ENCODE measurements at places on chromosomes 12 and 14. TPM values are rescaled to one million over a fixed set of nuclear protein-coding genes. Genes with fewer than 3 reads are reported as not detected.

GRCh38 chr12:25135531-25136154 is 59.3 kb downstream of the DNAI7 start:
- H3K27me3 ChIP-seq = no peaks in the 10 kb centered on the region
- H3K36me3 ChIP-seq = no peaks in the 10 kb centered on the region
- H3K4me3 ChIP-seq = no peak overlapping the region
- no peak for DNase-seq

SERPINA1 gene
- 1,712 TPM for polyA plus RNA-seq

DNA sequence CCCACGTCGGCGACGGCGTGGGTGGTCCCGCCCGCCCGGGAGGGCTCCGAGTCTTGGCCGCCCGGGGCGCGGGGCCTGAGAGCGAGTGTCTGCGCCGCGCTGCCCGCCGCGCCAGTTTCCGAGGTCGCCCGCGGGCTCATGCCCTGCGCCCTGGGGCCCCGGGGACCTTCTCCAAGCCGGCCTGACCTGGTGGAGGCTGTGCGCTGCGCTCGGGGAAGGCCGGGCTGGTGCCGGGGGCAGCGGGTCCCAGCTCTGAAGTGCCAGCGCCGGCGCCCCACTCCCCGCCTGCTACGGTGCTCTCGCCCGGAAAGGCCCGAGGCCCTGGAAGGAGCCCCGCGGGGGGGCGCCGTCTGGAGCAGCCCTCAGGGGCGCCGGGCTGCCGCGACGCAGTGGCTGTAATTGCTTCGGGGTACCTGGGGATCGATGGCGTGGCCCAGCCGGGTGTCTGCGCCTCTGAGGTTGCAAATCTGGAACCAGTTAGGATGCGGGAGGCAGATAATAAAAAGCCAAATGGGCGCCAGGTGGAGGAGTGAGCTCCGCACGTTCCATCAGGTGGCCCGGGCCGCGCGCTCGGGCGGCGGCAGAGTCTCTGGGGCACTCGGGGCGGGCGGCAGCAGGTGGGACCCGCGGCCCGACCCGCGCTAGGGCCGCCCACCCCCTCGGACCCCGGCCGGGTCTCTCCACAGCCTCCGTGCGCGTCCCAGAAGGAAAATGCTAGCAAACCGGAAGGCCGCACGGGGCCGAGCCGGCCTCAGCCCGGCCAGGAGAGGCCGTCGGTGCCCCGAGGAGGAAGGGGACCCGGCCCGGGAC is 102.3 kb upstream of the DIO3 start:
- H3K36me3 ChIP-seq = no peaks in the 10 kb centered on the region
- peak; percentile 57 for DNase-seq
- H3K27ac ChIP-seq = no peak overlapping the region
- peaks cover 30% of the 10 kb centered on the region for H3K4me1 ChIP-seq
- peaks cover 60% of the 10 kb centered on the region for H3K27me3 ChIP-seq

DNA sequence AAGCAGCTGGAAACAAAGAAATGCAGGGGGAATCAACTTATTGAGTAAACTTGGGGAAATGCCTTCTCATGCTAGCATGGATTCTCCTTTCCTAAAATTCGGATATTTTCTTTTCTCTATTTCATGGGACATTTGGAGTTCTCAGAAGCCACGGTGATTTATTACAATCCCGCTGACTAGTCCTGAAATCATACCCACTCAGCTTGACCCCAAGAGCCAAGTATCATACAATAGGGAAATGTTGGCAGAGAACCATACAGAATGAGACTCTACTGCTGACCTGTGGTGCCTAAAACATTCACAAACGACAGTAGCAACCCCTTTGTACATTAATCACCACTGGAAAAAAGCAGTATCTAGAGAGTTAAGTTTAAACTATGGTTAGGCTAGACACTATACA is 112.4 kb downstream of the KICS2 start:
- DNase-seq = no peak
- no peak overlapping the region for H3K27ac ChIP-seq
- H3K4me3 ChIP-seq = no peak overlapping the region
- H3K27me3 ChIP-seq = no peaks in the 10 kb centered on the region
